ENCODE measurements at places on chromosomes 2 and 18. TPM values are rescaled to one million over a fixed set of nuclear protein-coding genes. Genes with fewer than 3 reads are reported as not detected.

Gene ONECUT2
- 0.62 TPM for total RNA-seq

Gene VWA3B
- not detected for total RNA-seq

Gene KLHL30
- not detected for total RNA-seq

Gene B3GNT7
- total RNA-seq, result 1.2 TPM

Gene MYO7B
- total RNA-seq, result not detected

Gene CCL20
- 0.53 TPM for total RNA-seq

Gene C2orf15
- total RNA-seq, result not detected
